ENCODE measurements at places on chromosomes 13 and 19. TPM values are rescaled to one million over a fixed set of nuclear protein-coding genes. Genes with fewer than 3 reads are reported as not detected.

The DUXA gene
- not detected for total RNA-seq

The ZNF829 gene
- 5.2 TPM for total RNA-seq

The NLRP5 gene
- total RNA-seq: not detected

The IFNL1 gene
- total RNA-seq: not detected
